Dorsolateral prefrontal cortex (tissue), 122 donors: ENCODE measurements at places on chromosomes 7 and 10.

- DNase-seq, result no peak
Measured at GRCh38 chr10:55746002-55746401, 615.1 kb downstream of the ZWINT start.

DNA sequence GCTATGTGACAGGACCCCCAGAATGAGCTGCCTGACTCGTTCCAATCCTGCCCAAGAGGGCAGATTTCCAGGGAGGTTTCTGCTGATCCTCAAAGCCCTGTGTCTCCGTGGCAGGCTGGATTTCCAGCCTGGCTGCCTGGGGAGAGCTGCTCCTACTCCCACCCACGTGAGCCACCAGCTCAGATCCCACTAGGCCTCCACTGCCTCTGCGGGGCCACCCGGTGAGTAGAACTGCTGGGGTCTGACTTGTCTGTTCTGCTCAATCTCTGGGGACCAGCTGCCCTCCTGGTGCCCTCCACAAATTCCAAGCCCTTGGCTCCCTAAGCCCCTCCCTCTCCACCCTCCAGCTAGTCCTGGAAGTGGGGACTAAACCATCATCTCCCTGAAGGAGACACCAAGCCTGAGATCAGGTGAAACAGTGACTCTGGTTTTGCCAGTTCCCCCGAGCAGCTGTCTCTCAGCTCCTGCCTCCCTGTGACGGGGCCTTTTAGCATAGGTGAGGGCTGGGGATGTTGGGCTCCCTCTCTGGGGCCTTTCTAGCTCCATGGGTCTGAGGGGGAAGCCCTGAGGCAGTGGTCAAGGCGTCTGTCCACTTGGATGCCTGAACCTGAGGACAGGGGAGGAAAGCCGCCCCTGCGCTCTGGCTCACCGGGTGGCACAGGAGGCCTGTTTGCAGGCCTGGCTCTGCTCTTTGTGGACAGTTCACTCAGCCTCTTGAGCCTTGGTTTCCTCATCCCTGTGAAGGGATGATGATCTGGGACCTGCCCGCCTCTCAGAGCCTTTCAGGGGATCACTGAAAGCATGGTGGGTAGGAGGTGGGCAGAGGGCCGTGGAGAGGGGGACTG, 5.6 kb downstream of the FAM241B start:
- DNase-seq, result no peak

DNA sequence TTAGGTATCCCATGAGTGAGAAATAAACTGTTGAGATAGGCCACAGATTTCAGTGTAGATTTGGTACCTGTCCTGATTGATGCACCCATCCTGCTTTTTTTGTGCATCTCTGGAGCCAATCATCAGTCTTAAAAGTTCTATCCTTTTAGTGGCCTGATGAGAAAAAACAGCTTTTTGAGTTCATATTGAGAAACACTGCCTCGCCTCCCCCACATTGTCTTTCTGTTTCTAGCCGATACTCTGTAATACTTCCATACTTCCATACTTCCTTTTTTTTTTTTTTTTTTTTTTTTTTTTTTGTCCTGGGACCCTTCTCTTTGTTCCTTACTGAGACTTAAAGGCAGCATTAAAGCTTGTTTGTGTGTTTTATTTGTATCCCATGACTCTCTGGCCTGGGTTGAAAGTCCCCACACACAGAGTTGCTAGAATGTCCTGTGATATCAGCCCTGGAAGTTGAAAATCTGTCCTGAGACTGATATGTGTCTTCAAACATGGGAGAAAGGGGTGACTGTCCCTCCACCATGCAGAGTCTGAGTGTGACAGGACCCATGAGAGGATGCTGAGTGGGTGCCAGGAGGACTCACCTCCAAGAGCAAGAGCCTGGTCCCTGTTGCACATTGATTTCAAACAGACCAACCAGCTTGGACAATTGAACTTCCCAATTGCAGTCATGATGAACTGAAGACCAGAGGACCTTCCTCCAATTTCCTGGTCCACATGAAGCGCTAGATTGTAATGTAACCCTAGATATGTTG, 5.7 kb downstream of the ZNF22 start:
- DNase-seq, result no peak

- DNase-seq, result peak; percentile 58
Measured at GRCh38 chr10:96306516-96306915, 2.3 kb downstream of the DNTT start.

- no peak for DNase-seq
Measured at GRCh38 chr10:7102557-7103349, 308.1 kb downstream of the SFMBT2 start.

DNA sequence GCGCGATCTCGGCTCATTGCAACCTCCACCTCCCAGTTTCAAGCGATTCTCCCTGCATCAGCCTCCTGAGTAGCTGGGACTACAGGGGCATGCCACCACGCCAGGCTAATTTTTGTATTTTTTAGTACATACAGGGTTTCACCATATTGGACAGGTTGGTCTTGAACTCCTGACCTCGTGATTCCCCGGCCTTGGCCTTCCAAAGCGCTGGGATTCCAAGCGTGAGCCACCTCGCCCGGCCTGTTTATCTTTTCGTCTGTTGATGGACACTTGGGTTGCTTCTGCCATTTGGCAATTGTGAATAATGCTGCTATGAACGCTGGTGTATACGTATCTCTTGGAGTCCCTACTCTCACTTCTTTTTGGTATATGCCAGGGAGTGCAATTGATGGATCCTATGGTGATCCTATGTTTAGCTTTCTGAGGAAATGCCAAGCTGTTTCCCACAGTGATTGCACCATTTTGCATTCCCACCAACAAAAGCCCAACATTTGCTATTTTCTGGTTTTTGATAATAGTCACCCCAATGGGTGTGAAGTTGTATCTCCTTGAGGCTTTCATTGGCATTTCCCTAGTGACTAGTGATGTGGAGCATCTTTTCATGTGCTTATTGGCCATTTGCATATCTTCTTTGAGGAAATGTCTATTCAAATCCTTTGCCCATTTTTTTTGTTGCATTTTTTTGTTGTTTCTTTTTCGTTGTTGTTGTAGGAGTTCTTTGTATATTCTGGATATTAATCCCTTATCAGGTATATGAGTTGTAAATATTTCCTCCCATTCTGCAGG, 3.5 kb downstream of the ANTXRL start:
- DNase-seq, result peak; percentile 14

DNA sequence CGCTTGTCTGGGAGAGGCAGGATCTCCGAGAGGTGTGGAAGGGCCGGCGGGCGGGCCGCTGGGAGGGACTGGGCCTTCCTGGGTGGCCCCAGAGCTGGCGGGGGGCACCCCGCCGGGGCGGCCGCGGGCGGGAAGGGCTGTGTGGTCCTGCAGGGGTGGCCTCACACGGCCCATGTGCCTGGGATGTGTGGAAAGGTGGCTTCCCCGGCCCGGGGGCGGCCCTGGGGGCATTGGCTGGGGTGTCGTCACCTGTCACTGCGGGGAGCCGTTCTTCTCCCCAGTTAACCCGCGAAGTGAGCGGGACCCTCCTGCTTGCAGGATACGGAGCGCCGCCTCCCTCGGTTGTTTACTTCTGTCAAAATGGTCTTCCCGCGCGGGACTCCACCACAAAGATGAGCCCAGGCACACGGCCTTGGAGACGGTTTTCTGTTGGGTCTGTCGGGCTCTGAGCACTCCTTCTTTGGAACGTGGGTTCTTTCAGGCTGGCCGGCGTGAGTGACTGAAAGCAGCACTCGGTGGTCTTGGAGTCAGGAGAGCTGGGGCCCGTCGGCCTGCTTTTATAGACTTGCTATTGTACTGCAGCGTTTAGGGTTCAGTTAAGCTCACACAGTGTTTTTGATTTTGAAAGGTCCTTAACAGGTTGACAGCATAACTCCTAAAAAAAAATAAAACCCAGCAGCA, 700 bp downstream of the SMC3 start:
- DNase-seq, result peak; percentile 28

DNA sequence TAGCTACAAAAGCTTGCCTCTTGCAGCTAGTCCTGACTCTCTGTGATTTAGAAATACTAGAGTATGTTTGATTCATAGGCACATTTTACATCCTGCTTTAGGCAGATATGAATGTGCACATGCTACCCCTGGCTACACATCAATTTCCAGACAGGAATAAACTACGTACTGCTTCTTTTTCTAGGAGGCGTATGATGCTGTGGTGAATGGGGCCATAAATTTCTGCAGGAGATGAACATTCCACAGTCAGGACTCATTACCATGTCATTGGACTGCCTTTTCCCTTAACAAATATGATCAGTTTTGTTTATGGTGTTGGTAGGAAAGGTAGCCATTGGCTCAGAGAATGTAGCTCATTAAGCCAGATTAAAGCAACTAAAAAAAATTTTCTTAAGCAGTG, 50.1 kb upstream of the IFRD1 start:
- DNase-seq, result no peak

GRCh38 chr10:133459454-133460207, 5.9 kb downstream of the SCART1 start:
- DNase-seq, result no peak

- no peak for DNase-seq
Measured at GRCh38 chr7:156998988-156999957, 11.2 kb downstream of the MNX1 start.

GRCh38 chr10:122157451-122157850, 113.6 kb upstream of the BTBD16 start:
- no peak for DNase-seq

DNA sequence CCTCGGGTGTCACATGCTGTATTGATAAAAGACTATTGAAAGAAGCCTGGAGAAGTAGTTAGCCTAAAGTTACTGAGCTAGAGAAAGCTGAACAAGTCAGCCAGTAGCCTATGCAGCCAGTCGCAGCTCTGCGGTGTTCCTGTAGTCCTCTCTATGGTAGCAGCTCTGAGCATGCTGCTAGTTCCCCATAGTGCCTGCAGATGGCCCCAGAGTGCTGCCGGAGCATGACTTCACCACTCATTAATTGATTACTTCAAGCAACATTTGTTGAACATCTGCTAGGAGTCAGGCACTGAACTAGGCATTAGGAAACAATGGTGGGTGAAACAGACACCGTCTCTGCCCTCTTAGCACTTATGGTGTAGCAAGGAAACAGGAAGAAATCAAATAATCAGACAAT, 422.7 kb downstream of the SORCS3 start:
- DNase-seq, result peak; percentile 29

DNA sequence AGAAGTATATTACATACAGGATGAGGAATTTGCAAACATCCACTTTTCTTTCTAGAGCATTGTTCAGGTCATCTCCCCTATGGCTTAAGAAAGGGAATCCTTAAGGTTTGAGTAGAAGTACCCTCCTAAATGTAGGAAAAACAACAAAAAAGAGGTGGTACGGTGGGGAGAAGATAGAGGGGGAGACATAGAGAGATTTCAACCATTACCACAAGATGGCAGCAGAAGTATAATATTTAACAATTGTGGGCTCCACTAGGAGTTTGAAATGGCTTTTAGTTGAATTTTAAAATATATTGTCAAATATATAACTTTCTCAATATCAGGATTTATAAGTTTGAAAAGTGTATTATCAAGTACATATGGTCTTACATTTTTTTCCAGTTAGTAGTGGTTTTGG, 72.7 kb upstream of the PRKG1 start:
- DNase-seq, result no peak
